Activated gamma-delta T cell treated with Interleukin-2 at 50 U/mL for 16 hours (primary cell): ENCODE measurements at places on chromosomes 1 and 21.
A peak's percentile ranks its signal among the peaks of the same experiment; 100 is the strongest.

DNA sequence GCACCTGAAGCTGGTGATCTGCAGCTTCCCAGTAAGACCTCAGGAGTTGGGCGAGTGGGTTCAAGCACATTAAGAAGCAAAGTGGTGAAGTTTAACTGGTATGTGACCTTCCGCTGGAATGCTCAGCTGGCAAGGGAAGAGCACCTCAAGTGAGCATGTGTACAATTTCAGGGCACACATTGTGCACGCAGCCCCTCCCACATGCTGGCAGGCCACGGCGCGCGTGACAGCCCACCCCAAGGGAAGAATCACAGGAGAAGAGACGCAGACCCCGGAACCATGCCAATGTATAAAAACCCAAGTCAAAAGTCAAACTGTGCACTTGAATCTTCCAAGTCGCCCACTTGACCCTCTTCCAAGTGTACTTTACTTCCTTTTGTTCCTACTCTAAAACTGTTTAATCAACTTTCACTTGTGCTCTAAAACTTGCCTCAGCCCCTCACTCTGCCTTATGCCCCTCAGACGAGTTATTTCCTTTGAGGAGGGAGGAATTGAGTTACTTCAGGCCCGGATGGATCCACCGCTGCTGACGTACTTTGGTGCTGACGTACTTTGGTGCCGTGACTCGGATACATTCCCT, 20.0 kb downstream of the LRRC3 start:
- no peak for DNase-seq

DNA sequence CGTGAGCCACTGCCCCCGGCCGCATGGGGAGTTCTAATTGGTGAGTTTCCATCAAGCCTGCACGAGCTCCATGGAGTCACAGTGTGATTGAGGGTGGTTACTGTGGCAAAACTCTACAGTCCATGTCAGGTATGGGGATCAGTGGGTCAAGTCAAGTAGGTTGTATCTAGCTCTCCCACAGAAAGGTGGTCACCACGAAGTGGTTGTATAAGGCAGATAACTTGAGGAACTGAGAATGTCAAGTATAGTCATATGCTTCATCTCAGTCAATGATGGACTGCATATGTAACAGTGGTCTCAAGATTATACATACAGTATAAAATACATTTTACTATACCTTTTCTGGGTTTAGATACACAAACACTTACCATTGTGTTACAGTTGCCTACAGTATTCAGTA, 348.6 kb upstream of the ZP4 start:
- DNase-seq: no peak

DNA sequence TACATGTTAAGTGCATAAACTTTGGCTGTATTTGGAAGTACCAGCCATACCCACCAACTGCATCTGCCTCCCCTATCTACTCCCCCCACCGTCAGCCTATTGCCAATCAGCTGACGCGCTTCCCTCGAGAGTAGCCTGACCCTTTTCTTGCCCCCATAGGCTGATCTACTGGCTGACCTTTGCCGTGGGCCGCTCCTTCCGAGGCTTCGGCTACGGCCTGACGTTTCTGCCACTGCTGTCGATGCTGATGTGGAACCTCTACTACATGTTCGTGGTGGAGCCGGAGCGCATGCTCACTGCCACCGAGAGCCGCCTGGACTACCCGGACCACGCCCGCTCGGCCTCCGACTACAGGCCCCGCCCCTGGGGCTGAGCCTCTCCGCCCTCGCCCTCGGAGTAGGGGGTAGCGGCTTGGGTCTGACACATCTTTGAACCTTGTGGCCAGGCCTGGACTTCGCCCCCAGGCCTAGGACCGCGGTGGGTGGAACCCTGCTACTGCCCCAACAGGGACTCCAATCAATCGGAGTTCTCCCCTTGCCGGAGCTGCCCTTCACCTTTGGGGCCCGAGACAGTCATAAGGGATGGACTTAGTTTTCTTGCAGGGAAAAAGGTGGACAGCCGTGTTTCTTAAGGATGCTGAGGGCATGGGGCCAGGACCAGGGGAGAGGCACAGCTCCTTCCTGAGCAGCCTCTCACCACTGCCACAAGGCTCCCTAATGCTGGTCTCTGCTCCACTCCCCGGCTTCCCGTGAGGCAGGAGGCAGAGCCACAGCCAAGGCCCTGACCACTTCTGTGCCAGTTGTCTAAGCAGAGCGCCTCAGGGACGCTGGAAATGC, 4.0 kb downstream of the GLMP start:
- no peak for DNase-seq

- DNase-seq: peak; percentile 33
Measured at GRCh38 chr1:9825093-9826074, 1.6 kb upstream of the CLSTN1 start.

- DNase-seq: no peak
Measured at GRCh38 chr1:43870306-43870705, 63.3 kb upstream of the ARTN start.

DNA sequence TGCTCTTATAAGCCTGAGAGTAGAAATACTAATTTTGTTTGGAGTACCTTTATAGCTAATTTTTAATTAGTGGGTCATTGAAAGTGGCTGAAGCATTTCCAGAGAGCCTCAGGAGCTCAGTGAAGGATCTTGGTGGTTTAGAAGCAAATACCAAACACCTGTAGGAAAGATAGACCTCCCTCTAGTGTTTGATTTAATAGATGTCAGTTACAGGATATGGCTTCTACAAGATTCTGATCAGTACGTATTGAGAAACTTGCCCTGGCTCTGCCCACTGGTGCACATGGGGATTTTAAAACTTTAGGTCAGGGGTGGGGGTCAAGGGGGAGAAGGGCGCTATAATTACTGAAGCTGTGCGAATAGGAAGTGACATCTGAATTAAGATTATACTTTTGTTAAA, 122.2 kb downstream of the POU2F1 start:
- DNase-seq: no peak

- peak; percentile 62 for DNase-seq
Measured at GRCh38 chr1:13960375-13960987, 260.5 kb downstream of the PRDM2 start.

GRCh38 chr1:10586125-10586524, 111.4 kb downstream of the PEX14 start:
- DNase-seq: no peak

DNA sequence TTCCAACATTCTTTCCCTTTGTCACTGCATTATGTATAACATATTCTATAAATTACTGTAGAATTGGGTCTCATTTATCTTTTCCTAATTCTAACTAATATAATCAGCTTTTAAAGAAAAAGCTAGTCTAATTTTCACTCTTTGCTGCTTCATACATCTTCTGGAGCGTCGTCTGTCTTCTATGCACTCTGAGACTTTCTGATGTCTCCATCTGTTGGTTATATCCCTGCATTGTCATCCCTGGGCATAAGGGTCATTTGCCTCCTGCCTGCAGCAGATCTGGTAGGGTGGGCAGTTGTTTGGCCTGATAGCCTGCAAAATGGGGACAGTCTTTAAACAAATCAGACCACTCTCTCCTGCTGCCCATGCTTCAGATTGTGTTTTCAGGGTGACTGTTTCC, 40.8 kb upstream of the DYNLT5 start:
- no peak for DNase-seq

- DNase-seq: no peak
Measured at GRCh38 chr1:203036537-203036936, 10.2 kb downstream of the PPFIA4 start.

DNA sequence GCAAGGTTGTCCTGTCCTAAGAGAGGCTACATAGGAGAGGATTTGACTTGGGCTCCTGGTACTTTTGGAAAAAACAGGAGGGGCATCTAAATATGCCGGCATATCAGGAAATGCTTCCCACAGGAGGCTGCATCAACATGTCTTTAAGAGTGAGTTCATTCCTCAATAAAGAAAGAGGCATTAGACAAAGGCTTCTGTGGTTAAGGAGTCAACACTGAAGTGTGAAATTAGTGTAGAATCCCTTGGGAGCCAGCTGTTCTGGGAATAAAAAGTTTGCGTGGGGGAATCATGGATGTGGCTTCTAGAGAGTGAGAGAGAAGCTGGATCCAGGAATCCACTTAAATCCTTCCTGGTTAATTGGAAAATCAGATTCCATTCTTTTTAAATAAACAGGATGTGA, 69.5 kb downstream of the DNM3 start:
- DNase-seq: no peak

- no peak for DNase-seq
Measured at GRCh38 chr1:113073479-113073950, 517 bp downstream of the LRIG2 start.

DNA sequence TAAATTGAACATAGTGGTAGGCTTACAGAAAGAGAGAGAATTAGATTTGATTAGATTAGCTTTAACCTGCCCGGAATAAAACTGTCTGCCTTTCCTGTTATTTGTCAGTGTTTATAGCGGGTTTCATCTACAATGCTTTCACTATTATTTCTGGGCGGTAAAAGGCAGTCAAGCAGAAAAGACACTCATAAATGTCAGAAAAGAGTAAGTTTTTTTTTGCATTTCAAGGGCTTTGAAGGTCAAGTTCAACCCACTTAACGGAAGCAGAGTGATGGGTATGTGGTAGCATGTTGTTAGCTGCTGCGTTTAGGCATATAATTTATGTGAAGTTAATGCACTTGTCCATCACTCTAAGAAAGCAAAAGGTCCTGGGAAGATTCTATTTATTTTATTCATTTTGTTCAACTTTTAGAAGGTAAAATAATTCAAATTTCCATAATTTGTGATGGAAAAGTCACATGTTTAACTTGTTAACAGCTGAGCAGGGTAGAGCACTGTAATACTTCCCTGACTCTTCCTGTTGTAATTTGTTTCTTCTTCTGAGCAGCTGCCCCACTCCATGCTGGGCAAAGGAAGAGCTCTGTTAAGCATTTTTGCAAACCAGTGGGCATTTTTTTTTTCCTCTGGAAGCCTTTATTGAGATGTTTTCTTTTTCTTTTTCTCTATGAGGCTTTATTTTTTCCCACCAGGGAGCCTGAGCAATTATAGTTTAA, 220.1 kb downstream of the ST6GALNAC3 start:
- no peak for DNase-seq

DNA sequence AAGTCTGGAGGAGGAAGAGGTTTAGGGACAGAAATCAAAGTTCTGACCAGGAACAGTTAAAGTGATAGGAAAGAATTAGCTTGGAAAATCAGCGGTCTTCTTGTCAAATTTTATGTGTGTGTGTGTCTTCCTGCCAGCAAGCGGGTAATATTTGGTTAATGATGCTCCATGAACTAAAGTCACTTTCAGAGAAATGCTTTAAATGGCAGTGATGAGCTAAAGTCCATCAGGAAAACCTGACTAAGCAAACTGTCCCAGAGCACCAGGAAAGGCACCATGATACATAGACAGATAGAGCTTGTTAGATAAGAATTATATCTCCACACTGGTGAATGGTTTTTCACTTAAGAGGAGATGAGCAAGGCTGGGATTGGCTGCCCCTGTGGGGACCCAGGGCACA, 10.0 kb upstream of the CDC14A start:
- no peak for DNase-seq

- no peak for DNase-seq
Measured at GRCh38 chr1:214525535-214526019, 25.8 kb downstream of the PTPN14 start.

DNA sequence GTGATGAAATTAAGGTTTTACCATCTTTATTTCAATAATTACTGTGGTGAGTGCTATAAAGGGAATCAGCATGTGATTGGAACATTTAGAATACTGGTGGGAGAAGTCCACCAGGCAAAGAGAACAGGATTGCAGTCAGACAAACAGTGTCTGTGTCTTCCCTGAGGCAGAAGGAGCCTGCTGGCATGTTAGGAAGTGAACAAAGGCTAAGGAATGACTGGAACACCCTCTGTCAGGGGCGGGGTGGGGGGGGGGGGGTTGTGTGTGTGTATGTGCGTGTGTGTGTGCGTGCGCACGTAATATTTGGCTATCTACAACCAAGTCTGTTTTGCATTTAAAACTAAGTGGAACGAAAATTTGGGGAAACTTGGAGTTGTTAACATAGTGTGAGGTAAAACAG, 30.2 kb downstream of the SRRM1 start:
- no peak for DNase-seq

DNA sequence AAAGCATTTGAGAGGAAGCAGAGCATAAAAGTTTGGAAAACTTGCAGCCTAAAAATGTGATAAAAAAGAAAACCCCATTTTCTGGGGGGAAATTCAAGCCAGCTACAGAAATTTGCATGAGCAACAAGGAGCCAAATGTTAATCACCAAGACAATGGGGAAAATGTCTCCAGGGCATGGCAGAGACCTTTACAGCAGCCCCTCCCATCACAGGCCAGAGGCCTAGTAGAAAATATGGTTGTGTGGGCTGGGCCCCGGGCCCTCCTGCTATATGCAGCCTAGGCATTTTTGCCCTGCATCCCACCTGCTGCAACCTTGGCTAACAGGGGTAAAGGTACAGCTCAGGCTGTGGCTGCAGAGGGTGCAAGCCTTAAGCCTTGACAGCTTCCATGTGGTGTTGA, 299.6 kb upstream of the NCAM2 start:
- no peak for DNase-seq

DNA sequence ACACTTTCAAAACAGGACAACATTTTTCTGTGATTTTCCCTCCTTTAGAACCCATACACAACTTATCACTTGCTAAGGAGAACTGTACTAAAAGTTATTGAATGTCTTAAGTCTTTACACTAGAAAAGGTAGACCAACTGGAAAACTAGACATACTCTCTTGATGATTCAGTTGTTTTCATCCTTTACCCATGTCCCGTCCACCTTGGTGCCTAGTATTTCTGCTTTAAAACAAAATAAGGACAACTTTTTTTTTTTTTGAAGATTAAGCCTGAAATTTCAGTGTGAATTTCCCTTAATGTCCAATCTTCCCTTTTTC, 4.5 kb downstream of the CDKN2C start:
- DNase-seq: no peak

GRCh38 chr1:238272145-238272544, 381.4 kb upstream of the ZP4 start:
- DNase-seq: no peak

- DNase-seq: no peak
Measured at GRCh38 chr1:205375835-205376545, 19.3 kb upstream of the KLHDC8A start.

DNA sequence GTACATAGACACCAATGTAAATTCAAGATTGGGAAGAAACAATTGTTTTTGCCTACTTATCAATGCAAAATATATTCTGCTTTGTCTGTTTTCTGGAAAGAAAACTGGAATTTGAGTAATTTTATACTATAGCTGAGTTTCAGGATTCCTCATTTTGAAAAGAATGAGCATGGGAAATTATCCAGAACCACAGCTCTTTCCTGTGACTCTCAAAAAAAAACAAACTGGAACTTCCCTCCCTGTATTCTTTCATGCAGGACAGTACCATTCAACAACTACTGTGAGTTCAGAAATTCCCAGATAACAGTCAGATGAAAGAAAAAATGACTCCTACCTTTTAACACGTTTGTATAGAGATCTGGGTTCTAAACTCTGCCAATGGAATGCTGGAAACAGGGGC, 372.4 kb downstream of the TGFB2 start:
- no peak for DNase-seq

- no peak for DNase-seq
Measured at GRCh38 chr1:6730880-6731279, 29.3 kb upstream of the DNAJC11 start.

- no peak for DNase-seq
Measured at GRCh38 chr1:221069178-221069903, 190.1 kb downstream of the HLX start.

GRCh38 chr1:16046842-16047241, 3.3 kb downstream of the CLCNKB start:
- DNase-seq: no peak
